ENCODE measurements at places on chromosomes 1 and 21.

DNA sequence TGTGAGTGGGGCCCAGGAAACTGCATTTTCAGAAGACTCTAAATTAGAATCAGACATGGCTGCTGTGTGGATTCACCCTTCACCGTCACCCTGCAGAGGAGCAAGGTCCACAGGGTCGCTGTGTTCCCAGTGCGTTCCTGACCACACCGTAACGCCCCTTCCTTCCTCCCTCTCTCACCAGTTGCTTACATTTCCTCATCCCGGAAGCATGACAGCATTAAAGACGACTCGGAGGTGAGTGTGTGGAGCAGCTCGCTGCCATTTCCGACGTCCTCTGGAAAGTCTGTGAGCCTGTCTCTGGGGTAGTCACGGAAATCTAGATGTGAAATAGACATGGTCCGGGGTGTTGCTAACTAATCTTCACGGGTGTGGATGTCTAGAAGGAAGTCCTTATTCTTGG, 45.9 kb downstream of the FAAP20 start:
- no peak for DNase-seq

- DNase-seq: no peak
Measured at GRCh38 chr1:221310180-221310579, 430.9 kb downstream of the HLX start.

DNA sequence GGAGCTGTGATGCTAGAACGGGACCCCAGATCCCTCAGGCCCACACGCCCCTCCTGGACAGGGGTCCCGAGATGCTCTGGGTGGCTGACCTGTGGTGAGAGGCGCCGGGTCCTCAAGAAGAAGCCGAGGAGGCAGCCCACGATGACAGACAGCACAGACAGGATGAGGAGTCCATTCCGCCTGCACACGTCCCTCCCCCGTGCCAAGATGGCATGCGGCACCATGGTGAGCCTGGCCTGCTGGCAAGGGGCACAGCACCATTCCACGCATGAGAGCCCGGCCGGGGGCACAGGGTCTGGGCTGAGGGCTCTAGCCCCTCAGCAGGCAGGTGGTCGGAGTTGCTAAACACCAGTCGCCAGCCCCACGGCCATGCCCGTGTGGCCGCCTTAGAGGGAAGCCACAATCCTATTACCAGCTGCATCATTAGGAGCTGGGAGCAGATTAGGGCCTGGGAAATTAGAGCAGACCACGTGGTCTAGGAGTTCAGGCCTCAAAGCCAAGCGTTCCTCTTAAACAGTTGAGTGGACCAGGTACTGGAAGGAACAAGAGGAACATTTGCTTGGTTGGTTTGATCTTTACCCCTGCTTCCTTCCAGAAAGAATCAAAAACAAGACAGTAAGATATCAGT, at the start of gene SLC1A7:
SLC1A7 (minus strand) TSS at position 413 of the 628 bp plus-strand sequence; CDS start at position 224, 189 bp downstream.
- no peak for DNase-seq

DNA sequence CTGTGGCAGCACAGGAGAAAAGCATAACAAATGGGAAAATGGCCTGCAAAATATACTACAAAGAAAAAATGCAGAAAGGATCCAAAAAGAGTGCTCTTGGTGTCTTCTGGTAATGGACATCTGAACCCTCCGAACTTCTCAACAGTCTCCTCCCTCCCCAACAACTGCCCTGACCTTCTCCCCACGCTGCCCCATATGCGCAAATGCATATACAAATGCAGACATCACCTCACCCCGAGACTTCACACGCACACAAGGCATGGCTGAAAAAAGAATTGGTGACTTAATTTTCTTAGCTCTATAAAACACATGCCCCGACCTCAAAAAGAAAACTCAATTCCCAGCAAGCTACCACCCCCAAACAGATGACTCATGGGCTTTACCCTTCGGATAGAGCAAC, 8.4 kb downstream of the KCND3 start:
- DNase-seq: no peak

GRCh38 chr1:75724472-75725022, at the start of gene ACADM:
ACADM (plus strand) TSS chr1:75724709; CDS start chr1:75724788, 79 bp downstream.
- DNase-seq: peak; percentile 69

DNA sequence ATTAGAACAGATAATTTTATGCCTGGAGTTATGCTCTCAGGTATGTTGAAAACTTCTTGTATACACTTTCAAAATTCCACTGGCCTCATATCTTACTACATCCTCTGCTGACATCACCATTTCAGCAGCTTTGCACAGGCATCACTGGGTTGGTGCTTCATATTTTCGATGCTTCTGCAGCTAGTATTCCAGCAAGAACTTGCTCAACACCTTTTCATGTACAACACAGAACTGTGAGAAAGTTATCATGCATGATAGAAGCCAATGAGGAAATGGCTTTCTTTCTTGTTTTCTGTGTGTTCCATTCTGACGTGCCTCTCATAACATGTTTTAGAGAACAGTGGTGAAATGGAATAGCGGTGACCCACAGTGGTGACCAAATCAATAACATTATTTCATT, 5.1 kb upstream of the GBP5 start:
- DNase-seq: no peak

DNA sequence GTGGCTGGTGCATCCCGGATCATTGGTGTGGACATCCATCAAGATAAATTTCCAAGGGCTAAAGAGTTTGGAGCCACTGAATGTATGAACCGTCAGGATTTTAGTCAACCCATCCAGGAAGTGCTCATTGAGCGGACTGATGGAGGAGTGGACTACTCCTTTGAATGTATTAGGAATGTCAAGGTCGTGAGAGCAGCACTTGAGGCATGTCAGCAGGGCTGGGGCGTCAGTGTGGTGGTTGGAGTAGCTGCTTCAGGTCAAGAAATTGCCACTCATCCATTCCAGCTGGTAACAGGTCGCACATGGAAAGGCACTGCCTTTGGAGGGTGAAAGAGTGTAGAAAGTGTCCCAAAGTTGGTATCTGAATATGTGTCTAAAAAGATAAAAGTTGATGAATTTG, 79.1 kb downstream of the FMN2 start:
- DNase-seq: no peak

DNA sequence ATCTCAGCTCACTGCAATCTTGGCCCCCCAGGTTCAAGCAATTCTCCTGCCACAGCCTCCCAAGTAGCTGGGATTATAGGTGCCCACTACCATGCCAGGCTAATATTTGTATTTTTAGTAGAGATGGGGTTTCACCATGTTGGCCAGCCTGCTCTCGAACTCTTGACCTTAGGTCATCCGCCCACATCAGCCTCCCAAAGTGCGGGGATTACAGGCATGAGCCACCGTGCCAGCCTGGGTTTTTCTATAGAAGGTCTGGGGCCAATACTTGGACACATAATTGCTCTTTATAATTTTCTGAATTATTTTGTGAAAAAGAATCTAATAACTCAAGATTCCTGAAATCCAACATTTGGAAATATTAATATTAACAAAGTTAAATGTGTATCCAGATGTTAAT, 1267.7 kb upstream of the ADGRL4 start:
- DNase-seq: no peak

DNA sequence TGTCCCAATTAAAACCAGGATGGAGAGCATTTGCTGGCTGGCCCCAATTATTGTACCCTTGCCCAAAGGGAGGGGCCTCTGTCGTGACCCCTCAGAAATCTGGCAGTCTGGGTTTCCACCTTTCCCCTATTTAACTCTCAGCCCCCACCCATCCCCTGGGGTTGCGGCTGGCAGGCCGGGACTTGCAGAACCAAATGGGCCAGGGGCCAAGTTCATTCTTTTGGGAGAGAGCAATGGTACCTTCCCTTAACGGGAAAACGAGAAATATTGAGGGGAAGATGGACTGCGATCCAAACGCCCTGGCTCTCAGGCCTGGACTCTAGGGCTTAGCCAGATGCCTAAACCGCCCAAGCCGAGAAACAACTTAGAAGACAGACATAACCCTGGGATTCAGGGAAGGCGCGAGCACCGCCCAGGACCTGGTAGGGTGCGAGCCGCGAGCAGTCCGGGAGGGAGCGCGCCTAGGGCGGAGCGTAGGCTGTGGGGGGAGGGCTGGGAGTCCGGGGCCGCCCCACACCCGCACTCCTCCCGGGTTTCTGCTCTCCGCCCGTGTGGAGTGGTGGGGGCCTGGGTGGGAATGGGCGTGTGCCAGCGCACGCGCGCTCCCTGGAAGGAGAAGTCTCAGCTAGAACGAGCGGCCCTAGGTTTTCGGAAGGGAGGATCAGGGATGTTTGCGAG, at the start of gene SLC27A3:
SLC27A3 (plus strand) TSS at position 628 of the 678 bp plus-strand sequence. CDS start 91 bp downstream, outside the sequence.
- DNase-seq: peak; percentile 57

- no peak for DNase-seq
Measured at GRCh38 chr1:63701187-63701586, 72.6 kb upstream of the ROR1 start.

GRCh38 chr1:50684185-50684584, 260.9 kb upstream of the DMRTA2 start:
- no peak for DNase-seq

- no peak for DNase-seq
Measured at GRCh38 chr1:28519946-28520725, 14.3 kb downstream of the RCC1 start.

GRCh38 chr21:28283641-28284490, 708.8 kb downstream of the LTN1 start:
- no peak for DNase-seq

- no peak for DNase-seq
Measured at GRCh38 chr1:44619261-44619900, 54.9 kb downstream of the TMEM53 start.

- DNase-seq: no peak
Measured at GRCh38 chr1:172929006-172929405, 121.7 kb downstream of the TNFSF18 start.

- no peak for DNase-seq
Measured at GRCh38 chr1:214493126-214493796, 58.1 kb downstream of the PTPN14 start.

GRCh38 chr1:71089536-71090270, 8.9 kb upstream of the ZRANB2 start:
- DNase-seq: no peak

Data from GM12892 (cell line).